Cerebellum (tissue), 4 donors: ENCODE measurements at places on chromosomes 5 and 9. TPM values are rescaled to one million over a fixed set of nuclear protein-coding genes. Genes with fewer than 3 reads are reported as not detected.
A peak's percentile ranks its signal among the peaks of the same experiment; 100 is the strongest.

The MFAP3 gene
- 115 TPM for total RNA-seq

DNA sequence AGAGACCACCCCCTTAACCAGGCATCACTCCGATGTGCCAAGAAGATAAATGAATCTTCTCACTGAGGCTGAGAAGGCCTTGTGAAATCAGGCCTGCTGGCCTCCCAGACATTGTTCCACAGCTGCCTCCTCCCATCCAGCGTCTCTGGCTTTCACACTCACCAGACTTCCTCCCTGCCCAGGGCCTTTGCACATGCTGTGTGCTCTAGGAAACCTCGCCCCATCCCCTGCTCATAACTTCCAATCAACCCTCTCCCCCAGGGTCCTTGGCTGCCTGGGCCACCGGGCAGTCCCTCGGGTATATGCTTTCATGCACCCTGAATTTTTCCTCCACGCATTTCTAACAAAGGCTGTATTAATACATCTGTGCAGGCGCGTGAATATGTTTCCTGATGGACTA lies 58.4 kb downstream of the DUSP1 start:
- DNase-seq: no peak

DNA sequence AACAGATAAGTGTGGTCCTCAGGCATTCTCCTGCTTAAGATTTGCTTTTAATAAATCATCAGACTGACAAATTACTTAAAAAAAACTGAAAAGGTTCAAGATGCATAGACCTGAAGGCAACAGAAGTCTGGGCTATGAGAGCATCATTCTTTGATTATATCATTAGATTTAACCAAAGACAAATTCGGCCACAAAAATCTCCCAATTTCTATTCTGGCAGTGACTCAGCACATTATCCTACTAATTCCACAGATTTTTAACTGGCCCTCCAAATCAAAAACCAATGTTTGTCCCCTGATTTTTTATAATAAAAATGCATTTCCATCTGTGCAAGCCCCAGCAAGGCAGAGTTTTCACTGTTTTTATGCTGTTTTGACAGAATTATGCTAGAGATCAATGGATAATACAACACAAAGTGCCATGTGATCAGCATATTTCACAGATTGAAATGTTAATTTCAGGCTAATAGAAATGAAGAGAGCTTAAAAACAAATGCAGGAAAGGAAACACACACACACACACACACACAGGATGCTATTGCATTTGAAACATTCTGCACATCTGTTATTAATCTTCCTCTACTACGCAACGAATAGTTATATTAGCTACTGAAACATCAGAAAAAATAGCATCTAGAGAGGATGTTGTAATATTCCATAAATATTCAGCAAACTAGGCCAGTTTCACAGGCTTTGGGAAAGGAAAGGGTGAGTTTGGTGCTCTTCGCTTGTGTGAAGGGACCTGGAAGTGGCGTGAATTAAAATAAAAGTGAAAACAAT lies 177.6 kb upstream of the ST8SIA4 start:
- no peak for DNase-seq

The PCDHA11 gene
- total RNA-seq: 27.7 TPM

DNA sequence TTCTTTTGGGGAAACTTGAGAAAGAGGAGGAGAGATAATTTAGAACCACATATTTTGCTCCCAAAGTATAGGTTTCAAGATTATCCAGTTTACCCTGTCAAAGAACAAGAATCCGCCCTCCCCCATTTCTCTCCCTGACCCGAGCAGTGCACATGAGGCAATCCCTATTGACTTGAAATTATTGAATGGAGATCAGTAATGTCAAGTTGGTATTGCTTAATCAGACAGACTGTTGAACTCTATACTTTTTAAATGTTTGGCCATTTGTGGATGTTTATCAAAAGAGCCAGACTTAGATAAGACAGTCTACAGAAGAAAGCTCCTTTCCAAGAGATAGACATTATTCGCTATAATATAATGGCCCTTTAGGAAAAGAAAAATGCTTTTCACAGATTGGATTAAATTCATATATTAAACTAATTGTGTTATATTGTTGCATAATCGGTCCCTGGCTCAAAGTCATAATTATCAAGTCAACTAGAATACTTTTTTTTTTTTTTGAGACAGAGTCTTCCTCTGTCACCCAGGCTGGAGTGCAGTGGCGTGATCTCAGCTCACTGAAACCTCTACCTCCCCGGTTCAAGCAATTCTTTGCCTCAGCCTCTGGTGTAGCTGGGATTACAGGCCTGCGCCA lies 5.3 kb downstream of the SLC25A25 start:
- DNase-seq: no peak

- DNase-seq: peak; percentile 88
These were observed 26.8 kb upstream of the RPL26L1 start for GRCh38 chr5:172932313-172933017.

GRCh38 chr5:138287246-138287645 lies 12.8 kb upstream of the GFRA3 start:
- no peak for DNase-seq

The CNTNAP3B gene
- 53.5 TPM for total RNA-seq

The CYLC2 gene
- total RNA-seq: not detected

- DNase-seq: no peak
These were observed 68.1 kb upstream of the ANXA1 start for GRCh38 chr9:73083519-73083918.

DNA sequence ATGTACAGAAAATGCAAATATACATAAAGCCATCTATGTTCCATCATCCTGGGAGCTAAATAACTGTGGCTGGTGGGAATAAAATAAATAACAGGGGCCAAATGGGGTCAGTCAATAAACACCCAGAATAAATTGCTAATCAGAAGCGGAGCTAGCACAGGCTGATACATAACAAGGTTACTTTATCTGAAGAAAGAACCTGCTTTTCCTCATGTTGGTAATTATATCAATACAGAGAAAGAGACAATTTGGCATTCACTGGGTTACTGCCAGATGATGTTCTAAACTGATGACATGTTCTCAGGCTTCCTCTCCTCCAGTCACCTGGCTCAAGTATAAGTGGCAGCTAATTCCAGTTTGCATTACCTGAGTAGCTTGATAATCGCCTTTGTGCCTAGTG lies 144.9 kb upstream of the CD180 start:
- DNase-seq: no peak

The PCDHGA6 gene
- 23.6 TPM for total RNA-seq

GRCh38 chr9:98207606-98208005 lies 15.2 kb upstream of the CORO2A start:
- DNase-seq: no peak

DNA sequence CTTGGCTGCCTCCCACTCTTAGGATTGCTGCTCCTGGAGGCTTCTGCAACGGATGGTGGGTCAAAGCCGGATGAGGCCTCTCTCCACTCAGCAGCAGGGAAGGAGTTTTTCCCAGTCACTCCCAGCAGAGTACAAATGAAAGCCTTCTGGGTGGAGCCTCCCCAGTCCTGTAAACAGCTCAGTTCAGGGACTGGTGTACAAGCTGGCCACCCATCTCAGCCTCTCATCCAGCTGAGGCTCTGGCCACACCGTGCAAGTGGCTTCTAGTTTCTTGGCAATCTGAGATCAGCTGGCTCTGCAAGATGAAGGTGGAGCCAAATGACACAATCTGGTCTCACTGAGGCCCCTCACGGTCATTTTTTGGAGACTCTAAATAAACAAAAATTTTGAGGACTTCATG lies 10.0 kb downstream of the GPX3 start:
- no peak for DNase-seq

GRCh38 chr9:132651259-132651658 lies 18.5 kb downstream of the DDX31 start:
- peak; percentile 44 for DNase-seq
